Brain microvascular endothelial cell (primary cell): ENCODE measurements at places on chromosomes 12 and 14.

GRCh38 chr14:34711169-34711568 is 3.2 kb downstream of the CFL2 start:
- DNase-seq, result peak; percentile 89

- no peak for DNase-seq
These were observed 34.0 kb downstream of the DUSP16 start for GRCh38 chr12:12528361-12529270.

- DNase-seq, result no peak
These were observed 86.3 kb upstream of the LMNTD1 start for GRCh38 chr12:25639406-25639805.

- DNase-seq, result no peak
These were observed 17.1 kb upstream of the HIGD1C start for GRCh38 chr12:50934981-50935807.

GRCh38 chr12:546920-547845 is 87.4 kb downstream of the B4GALNT3 start:
- no peak for DNase-seq

GRCh38 chr12:57178213-57178612 is 30.8 kb upstream of the LRP1-AS start:
- no peak for DNase-seq

GRCh38 chr12:131620520-131620919 is 90.4 kb upstream of the SFSWAP start:
- no peak for DNase-seq
